CD4-positive, CD25-positive, alpha-beta regulatory T cell (primary cell): ENCODE measurements at places on chromosomes 11 and 22. TPM values are rescaled to one million over a fixed set of nuclear protein-coding genes. Genes with fewer than 3 reads are reported as not detected.

DNA sequence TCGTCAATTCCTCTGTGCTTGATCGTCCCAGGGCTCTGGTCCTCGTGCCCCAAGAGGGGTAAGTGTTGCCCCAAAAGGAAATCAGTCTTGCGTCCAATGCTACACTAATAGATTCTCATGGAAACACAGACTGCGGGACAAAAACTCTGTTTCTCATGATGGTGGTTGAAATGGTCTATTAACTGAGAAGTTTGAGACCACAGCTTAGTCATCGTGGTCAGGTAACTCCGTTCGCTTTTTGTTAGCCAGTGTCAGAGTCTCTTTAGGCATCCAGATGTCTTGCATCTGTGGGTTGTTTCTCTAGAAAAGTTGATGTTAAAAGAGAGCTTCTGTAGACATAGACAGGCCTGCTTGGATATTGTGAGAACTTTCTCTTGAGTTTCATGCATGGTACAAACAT, 104.6 kb upstream of the SORL1-AS1 start:
- DNase-seq, result peak; percentile 12

The KREMEN1 gene
- not detected for polyA plus RNA-seq

The FAT3 gene
- polyA plus RNA-seq, result not detected

DNA sequence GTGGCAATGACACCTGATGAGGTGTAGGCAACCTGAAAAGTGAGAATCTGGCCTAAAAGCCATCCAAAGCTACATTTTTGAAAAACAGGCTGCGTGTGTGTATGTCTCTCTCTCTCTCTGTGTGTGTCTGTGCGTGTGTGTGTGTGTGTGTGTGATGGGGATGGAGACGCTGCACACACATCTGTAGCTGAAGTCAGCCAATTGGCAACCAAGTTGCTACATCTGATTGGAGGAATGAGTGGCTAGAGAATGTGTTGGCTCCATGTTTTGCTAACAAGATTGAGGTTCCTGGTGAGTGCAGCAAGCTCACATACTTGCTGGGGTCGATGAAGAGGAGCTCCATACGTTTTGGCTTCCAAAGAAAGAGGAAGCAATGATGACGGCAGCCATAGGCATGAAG, 311.4 kb upstream of the NCAM1 start:
- no peak for DNase-seq

The ARHGAP8 gene
- polyA plus RNA-seq, result 0.59 TPM

DNA sequence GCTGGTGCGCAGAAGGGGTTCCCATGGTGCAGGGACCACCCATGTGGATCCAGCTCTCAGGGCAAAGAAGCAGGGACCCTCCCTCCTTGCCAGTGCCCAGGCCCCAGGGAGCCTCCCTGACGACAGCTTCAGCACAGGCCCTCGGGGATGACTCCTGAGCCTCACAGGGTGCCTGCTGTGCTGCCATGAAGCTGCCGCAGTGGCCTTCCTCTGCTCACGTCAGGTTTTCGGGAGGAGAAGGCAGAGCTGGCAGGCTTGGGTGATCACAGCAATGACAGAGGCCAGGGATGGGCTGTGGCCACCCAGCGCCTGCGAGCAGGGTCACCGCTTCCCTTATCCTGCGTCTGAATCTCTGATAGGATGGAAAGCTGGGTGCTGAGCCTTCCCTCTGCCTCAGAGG, 276.2 kb downstream of the BRD1 start:
- DNase-seq, result no peak

The PIK3IP1 gene
- 469 TPM for polyA plus RNA-seq

The IGLL1 gene
- not detected for polyA plus RNA-seq

DNA sequence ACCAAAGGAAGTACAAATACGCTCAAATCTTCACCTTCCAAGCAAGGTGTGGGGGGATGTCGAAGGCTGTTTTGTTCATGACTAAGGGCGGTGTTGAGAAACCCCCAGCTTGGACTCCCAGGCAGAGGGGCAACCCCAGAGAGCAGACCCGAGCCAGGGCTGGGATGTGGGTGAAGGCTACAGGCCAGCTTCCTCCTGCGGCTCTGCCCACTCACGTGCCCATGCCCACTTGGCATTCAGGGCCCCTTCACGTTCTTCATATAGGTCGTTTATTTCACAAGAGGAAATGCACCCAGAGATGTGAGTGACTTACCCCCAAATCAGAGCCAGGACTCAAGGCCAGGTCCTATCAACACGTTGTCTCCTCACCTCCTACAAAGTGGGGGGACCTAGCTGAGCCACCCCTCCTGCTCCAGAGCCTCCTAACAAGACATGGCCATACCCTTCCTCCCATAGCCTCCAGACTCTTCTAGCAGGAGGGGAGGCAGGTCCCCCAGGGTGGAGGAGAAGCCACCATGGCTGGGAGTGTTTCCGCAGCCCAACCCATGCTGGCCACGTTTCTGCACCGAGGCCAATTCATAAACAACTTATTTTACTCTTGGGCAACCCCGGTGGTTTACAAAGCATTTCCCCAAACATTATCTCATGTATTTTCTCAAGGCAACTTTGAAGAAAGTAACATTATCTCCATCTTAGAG, 22.0 kb downstream of the TMEM184B start:
- DNase-seq, result no peak

DNA sequence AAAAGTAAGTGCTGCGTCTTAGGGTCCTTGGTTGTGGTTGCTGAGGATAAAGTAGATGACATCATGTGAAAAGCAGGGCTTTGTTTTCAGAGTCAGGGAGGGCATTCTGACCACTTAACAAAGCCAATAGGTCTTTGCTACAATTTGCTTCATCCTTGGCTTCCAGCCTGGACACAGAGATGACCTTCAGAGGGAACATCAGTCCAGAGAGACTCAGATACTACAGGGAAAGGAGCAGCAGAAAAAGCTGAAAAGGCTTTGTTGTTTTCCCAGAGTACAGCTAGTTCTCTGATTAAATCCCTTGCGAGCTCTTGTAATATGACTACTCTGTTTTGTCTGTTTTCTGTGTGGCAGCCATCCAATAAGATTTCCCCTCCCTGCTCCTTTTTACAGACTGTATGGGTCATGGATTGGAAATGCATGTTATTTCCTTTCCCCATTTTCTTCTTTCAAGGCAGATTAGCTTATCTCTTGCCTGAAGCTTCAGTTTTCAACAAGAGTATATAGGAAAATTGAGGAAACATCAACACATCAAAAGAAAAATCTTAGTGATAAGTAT, 31.9 kb downstream of the ATG13 start:
- DNase-seq, result no peak
